ENCODE measurements at places on chromosomes 2 and 18. TPM values are rescaled to one million over a fixed set of nuclear protein-coding genes. Genes with fewer than 3 reads are reported as not detected.

- no peak overlapping the region for H3K27ac ChIP-seq
- H3K27me3 ChIP-seq: no peaks in the 10 kb centered on the region
- no peaks in the 10 kb centered on the region for H3K36me3 ChIP-seq
- no peaks in the 10 kb centered on the region for H3K4me1 ChIP-seq
- no peak for DNase-seq
Measured at GRCh38 chr18:33128581-33128980, 311.9 kb downstream of the CCDC178 start.

GRCh38 chr2:183035954-183036669 is 2.1 kb downstream of the NCKAP1 start:
- H3K36me3 ChIP-seq: no peaks in the 10 kb centered on the region
- DNase-seq: peak; percentile 66
- H3K4me3 ChIP-seq: peak overlapping the region; percentile 6
- H3K4me1 ChIP-seq: peaks cover 30% of the 10 kb centered on the region

DNA sequence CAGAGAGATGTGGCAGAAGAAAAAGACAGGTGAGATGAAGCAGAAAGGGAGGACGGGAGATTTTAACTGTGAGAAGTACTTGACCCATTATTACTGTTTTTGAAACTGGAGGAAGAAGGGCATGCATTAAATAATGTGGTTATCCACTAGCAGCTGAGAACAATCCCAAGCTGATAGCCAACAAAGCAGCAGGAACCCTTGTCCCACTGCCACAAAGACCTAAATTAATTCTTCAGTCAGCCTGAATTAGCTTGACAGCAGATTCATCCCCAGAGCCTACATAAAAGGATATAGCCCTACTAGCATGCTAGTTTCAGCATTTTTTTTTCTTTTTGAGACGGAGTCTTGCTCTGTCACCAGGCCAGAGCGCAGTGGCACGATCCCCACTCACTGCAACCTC is 19.5 kb upstream of the REG3A start:
- H3K4me3 ChIP-seq: no peak overlapping the region
- H3K36me3 ChIP-seq: no peaks in the 10 kb centered on the region
- no peak for DNase-seq
- H3K27me3 ChIP-seq: no peaks in the 10 kb centered on the region
- no peak overlapping the region for H3K27ac ChIP-seq

DNA sequence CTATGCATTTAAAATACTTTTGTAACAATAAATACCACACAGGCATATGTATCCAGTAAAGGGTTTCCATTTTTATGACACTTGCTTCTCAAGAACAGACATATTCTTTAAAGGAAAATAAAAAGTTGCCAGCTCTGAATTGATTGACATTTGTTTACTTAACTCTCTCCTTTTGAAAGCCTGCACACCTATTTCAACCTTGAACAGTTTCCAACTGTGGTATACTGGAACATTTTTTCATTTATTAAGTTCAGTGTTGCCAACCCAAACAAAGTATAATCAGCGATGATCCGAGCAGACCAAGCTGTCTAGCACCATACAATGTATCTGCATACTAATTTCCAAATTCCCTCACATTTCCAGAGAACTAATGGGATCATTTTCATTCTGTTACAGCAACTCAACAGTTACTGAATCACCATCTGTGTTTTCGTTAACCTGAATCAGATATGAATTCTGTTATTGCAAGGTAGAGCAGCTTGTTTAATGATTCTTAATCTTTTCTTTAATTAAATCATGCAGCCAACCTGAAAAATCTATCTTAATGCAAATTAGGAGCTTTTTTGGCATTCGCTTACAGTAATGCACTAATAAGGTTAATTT is 725.5 kb upstream of the ZEB2 start:
- H3K36me3 ChIP-seq: no peaks in the 10 kb centered on the region
- no peak overlapping the region for H3K4me3 ChIP-seq
- no peaks in the 10 kb centered on the region for H3K4me1 ChIP-seq
- H3K27me3 ChIP-seq: no peaks in the 10 kb centered on the region
- no peak for DNase-seq

DNA sequence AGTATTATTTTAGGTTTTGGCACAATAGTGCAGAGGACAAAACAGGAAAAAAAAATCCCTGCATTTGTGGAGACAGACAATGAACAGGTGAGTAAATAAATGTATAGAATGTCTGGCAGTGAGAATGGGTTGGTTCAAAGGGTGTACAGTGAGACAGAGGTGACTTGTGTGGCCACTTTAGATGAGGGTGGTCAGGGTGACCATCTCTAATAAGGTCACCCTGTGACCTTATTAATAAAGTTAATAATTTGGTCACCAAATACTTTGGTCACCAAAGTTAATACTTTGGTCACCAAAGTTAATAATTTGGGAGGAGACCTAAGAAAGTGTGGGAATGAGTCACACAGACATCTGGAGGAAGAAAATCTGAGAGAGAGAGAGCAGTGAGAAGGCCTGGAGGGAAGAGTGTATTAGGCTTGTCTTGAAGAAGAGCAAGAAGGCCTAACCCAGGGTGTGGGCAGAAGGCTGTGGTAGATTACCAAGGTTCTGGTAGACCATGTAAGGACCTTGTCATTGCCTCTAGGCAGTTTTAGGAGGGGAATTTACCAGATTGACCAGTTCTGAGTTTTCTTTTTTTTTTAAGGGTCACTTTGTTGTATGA is 1368.4 kb upstream of the CELF4 start:
- DNase-seq: no peak
- no peaks in the 10 kb centered on the region for H3K36me3 ChIP-seq
- no peak overlapping the region for H3K4me3 ChIP-seq
- no peak overlapping the region for H3K27ac ChIP-seq
- no peaks in the 10 kb centered on the region for H3K27me3 ChIP-seq

DNA sequence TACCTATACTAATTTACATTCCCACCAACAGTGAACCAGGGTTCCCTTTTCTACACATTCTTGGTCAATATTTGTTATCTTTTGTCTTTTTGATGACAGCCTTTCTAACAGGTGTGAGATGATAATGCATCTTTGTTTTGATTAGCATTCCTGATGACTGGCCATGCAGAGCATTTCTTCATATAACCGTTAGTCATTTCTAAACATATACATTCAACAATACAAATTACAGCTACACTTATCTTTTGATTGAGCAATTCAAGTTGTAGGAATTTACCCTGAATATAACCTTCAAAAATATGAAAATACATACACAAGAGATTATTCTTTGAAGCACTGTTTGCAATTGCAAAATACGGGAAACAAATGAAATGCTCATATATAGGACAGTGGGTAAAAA is 94.9 kb downstream of the TMEM131 start:
- H3K36me3 ChIP-seq: no peaks in the 10 kb centered on the region
- no peak for DNase-seq
- H3K27ac ChIP-seq: no peak overlapping the region
- no peaks in the 10 kb centered on the region for H3K27me3 ChIP-seq

DNA sequence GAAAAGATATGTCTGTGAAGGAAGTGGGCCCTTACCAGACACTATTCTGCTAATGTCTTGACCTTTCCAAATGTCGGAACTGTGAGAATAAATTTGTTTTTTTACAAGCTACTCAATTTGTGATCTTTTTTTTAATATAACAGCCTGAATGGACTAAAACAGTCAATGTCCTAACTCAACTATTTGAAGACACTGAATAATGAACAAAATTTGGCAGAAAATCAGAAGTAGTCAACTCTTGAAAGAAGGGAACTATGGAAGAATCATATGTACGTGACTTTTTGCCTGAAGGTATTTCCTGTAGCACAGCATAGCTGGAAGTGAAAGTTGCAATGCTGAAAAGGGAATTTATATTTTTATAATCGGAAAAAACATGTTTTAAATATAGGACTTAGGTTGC is 351.8 kb upstream of the TFPI start:
- H3K4me1 ChIP-seq: no peaks in the 10 kb centered on the region
- H3K27ac ChIP-seq: no peak overlapping the region
- DNase-seq: no peak
- no peaks in the 10 kb centered on the region for H3K36me3 ChIP-seq
- no peaks in the 10 kb centered on the region for H3K27me3 ChIP-seq

TRIM43 gene
- total RNA-seq: not detected

LYG1 gene
- 1.0 TPM for total RNA-seq

GKN2 gene
- not detected for total RNA-seq

ERFE gene
- total RNA-seq: 0.24 TPM

GPR45 gene
- total RNA-seq: not detected

STON1 gene
- 0.89 TPM for total RNA-seq

C2orf72 gene
- 0.18 TPM for total RNA-seq
